Activated T-cell treated with anti-CD3 and anti-CD28 coated beads for 4 hours (primary cell): ENCODE measurements at places on chromosomes 6 and 20.

GRCh38 chr6:133136177-133136880 lies 104.8 kb upstream of the EYA4 start:
- no peak for DNase-seq

DNA sequence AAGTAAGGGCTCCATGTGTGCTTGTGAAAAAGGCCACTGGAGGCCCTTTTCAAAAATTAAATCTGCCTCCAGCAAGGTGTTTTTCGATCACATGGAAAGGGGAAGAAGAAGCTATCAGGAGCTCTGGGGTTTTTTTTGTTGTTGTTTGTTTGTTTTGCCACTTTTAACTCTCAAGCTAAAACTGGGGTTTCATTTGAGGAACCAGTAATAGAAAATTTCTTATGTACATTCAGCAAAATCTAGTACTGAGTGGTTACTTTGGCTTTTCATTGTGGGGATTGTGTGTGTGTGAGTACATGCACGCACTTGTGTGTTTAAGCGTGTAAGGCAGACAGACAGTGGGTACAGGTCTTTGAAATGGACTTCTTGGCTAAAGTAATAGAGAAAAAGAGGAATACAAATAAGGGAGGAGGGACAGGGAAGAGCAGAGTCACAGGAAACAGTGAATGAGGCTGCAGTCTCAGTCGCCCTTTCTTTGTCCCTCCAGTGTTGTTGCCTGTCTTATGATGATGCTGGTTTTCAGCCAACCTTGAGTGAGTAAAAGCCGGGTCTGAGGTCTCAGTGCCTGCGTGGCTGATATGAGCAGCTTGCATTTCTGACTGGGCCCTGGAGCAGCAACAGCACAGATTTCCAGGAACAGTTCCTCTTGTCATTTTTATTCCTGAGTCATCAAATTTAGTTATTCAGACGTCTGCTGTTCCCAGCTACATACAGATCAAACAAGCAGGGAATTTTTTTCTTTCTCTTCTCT lies 26.2 kb downstream of the SLC16A10 start:
- DNase-seq = peak; percentile 5

DNA sequence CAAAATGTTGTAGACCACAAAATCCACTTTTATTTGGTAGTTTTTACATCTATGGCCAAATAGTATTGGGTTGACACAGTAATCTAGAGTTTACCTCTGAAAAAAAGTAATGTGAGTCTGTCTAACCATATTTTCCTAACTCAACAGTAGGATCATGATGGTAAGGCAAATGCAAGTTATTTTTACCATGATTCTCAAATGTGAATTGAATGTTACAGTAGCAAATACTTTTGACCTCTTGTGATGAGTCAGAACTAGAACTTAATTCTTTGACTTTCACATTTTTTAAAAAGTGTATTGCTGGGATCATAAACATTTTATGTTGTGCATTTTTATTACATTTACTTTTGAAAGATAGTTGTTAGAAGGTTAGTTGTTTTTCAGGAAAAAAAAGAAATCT lies 22.0 kb downstream of the RNF146 start:
- no peak for DNase-seq

DNA sequence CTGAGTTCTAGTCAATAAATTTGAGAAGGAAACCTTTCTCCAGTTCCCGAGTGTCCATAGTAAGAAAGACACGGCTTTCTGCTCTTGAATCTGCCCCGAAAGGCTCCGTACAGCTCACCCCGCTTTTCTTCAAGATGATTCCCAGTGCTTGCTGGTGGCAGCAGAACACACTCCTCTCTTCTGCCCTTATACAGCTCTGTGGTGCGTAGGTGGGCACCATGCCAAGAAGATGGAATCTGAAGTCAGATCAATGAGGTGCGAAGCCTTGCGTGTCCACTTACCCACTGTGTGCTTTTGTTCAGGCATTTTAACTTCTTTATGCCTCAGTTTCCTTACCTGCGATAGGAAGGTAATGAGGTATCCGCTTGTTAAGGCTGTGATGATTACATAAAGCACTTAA lies 142.2 kb downstream of the WDR27 start:
- no peak for DNase-seq

GRCh38 chr20:63636752-63637628 lies 10.1 kb upstream of the GMEB2 start:
- no peak for DNase-seq

DNA sequence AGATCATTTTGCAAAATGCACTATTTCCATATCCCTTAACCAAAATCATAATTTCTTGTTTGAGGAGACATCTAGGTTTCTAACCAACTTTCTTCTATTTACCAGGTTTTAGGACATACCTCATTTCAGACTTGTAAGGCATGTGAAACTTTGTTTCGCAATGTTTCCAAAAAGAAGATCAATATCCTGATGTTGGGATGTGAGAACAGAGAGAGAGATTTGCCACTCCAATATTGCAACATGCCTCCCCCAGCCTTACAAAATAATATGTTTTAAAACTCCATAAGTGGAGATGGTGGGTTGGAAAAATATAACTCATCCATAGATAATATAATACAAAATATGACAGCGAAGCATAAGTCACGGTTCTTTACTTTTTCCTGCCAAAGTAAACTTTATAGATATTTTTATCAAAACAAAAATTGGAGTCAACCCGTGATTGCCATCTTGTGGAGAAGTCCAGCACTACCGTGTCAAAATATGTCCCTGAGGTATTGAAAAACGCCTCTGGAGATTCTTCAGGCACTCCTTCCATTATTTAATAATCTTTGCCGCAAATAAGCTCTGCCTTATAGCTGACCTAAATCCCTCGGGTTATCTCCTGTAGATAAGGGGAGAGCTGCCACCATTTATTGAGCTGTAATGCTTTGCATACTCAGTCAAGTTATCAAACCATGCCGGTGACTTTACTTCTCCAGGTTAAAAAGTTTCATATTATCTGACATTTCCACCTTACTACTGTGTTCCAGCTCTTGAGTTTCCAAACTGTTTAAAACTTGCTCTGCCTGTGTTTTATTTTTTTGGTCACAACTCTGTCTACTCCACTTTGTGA lies 534.2 kb downstream of the HACE1 start:
- no peak for DNase-seq

DNA sequence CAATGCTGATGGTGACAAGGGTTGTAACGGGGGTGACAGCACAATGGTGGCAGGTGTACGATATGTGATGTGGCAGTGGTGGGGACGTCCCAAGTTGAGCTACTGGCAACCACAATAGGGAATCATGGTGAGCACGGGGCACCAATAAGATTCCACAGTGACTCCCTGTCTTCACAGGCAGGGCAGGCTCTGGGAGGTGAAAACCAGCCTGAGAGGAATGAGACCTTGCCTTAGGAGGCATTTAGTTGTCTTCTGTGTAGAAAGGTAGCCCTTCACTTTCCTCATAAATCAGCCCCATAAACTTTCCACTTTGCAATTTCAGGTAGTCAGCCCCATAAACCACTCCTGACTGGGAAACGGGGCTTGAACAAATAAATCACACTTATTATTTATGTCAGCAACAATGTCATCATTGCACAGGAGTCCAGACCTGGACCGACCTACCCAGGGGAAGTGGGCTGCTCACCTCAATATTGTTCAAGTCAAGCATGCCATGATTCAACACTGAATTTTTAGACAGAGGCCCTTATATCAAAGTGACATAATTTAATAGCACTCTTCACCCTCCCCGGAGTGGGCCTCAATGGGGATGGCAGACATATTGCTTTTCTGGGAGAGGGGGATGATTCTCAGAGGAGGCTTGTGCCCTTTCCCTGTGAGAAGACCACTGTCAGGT lies 150.8 kb downstream of the CDC5L start:
- no peak for DNase-seq

DNA sequence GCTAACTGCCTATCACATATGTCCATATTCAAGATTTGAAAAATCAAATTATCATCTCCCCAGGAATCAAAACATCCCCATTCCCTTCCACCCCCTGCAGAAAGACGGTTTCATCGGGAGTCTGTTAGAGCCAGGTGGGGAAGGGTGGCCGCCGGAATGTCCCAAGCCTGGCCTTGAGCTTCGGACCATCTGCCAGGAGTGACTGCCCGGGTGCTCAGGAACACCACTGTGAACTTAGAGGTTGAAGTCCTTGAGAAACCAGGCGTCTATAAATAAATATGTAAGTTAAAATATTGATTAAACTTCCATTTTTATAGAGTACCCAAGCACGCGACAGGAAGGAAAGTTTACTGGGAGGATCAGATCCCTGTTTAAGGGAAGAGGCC lies 250.8 kb downstream of the DLL1 start:
- DNase-seq = no peak

- no peak for DNase-seq
Observed at GRCh38 chr6:36733300-36733699, 35.7 kb downstream of the RAB44 start.

DNA sequence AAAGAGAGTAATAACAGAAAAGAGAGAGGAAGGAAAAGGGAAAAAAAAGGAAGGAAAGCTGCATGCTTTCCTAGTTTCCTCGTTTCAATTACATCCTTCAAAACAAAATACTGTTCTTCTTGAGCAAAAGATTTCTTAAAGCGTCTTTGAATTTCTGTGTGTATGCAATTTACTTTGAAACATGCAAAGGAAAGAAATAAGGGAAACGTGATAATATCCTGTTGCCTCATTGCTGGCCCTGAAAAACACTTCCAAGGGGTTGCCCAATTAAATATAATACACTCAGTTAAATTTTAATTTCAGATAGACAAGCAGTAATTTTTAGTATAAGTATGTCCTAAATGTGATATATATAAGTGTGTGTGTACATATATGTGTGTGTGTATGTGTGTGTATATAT lies 51.2 kb upstream of the TPD52L1 start:
- DNase-seq = no peak

DNA sequence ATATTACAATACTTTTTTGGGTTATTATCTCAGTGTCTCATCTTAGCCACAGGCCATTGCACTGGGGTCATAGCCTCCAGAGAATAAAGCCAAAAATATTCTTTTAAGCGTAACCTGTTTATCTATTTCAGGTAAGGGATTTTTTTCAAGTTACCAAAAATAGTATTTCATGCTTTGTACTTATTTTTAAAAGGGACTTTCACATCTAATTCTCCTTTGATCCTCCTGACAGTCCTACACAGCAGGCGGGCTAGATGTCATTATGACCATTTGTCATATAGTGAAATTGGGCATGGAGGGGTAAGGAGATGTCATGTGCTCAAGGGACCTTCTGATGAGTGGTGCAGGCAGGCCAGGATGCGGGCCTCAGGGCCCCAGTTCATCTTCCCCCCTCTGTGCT lies 68.9 kb downstream of the TBC1D7 start:
- DNase-seq = no peak

- no peak for DNase-seq
Observed at GRCh38 chr6:39420300-39421265, 98.1 kb upstream of the KCNK16 start.

DNA sequence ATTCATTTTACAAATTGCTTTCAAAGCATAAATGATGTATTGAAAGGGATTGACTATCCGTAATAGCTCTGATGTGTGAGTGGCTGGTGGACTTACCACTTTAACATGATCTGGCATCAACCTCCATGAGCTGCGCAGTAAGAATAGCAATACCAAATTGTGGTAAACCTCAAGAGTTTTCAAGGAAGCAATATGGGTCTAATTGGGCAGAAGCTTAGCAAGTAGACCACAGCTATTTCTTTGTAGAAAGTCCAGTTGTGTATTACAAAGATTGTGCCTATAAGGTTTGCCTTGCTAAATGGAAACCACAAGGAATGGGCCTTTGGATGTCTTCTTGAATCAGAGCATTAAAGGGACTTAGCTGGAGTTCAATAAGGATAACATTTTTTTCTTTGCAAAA lies 736.6 kb downstream of the KIF16B start:
- no peak for DNase-seq

DNA sequence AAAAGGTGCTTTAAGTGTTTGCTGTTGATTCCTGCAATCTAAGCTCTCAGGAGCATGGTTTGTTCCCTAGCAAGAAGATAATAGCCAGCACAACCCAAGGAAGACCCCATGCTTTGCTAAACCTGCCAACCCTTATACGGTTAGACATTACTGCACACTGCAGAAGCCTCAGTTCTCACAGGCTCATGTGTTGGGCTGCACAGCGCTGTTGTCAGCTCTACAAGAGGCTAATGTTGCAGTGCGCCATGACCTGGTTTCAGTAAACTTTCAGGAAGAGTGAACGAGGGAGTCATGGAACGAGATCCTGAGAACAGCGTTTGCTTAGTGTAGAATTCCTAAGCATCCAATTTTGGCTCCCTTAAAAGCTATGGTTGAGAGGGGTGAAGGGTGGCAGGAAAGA lies 218.5 kb downstream of the ARHGAP18 start:
- no peak for DNase-seq

GRCh38 chr6:37483252-37483901 lies 16.3 kb downstream of the CCDC167 start:
- DNase-seq = no peak

- DNase-seq = no peak
Observed at GRCh38 chr6:21281366-21281765, 312.2 kb upstream of the SOX4 start.

GRCh38 chr20:45085289-45085688 lies 15.6 kb downstream of the KCNS1 start:
- no peak for DNase-seq

DNA sequence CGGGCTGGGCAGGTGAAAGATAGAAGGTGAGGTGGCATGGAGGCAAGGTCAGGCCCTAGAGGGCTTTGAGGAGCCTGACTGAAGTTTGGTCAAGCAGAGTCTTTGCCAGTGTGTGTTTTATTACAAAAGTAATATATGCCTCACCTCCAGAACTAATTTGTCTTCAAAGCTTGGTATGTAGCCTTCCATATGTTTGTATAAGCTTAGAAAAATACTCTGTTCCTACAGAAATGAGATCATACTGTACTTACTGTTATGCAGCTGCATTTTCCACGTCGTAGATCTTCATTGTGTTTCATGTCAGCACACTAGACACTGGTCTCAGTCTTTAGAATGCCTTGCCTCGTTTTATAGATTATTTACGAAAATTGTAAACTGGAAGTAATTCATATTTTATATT lies 61.8 kb downstream of the ANKS1A start:
- no peak for DNase-seq

DNA sequence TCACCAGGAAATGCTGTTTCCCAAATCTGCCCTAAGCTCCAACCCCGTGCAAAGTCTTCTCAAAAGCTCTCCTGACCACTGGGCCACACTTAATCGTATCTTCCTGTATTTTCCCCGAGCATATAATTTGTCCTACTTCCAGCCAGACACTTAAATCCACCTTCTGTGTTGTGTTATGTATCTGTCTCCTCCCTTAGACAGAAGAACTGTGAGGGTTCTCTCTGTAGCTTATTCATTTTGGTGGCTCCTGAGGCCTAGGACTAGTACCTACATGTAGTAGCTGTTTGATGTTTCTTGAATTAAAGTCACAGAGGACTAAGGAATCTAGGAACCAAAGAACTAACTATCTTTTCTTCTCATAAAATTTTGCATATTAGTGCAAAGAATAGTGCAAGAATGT lies 292.6 kb downstream of the ALDH8A1 start:
- DNase-seq = no peak

- no peak for DNase-seq
Observed at GRCh38 chr6:167115054-167115453, 7.8 kb upstream of the CCR6 start.

DNA sequence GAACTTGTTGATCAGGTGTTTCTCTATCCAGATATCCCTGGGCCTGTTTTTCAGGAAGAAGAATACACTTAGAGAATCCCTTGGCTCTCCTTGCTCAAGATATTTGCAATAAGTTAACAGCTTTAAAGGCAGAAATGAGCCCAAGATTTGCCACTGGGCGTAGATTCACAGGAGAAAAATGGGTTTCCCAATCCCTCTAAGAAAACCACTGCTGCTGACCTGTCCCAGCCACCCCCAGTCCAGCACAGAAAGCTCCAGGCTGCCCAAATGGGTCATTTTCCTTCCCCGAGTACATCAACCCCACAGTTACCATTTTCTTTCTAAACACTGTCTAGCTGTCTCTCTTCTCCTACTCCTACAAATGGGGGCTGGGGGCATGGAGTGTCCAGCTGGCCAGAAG lies 67.3 kb downstream of the ANKRD60 start:
- DNase-seq = no peak
